ENCODE measurements at places on chromosomes 2 and 18. TPM values are rescaled to one million over a fixed set of nuclear protein-coding genes. Genes with fewer than 3 reads are reported as not detected.

DNA sequence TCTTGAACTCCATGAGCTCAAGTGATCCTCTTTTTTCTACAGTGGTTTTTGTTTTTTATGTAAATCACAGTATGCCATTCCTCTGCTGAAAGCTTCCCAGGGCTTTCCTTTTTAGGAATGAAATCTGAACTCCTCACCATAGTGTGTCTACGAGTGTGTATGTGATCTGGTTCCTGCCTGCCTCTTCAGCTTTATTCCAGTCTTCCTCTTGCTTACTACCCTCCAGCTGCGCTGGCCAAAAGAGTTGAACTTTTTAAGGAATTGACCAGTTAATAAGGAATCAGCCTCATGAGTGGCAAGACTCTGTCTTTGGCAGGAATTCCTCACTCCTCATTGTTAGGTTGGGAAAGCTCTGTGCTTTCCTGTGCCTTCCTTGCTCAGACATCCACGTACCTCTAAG lies 4.0 kb downstream of the CCT7 start:
- no peak for DNase-seq

GRCh38 chr2:136013136-136013685 lies 27.8 kb upstream of the DARS1 start:
- no peak for DNase-seq

C2orf72 gene
- polyA plus RNA-seq: 20.4 TPM

GRCh38 chr2:233764761-233765160 lies 4.7 kb downstream of the UGT1A1 start:
- no peak for DNase-seq

DNA sequence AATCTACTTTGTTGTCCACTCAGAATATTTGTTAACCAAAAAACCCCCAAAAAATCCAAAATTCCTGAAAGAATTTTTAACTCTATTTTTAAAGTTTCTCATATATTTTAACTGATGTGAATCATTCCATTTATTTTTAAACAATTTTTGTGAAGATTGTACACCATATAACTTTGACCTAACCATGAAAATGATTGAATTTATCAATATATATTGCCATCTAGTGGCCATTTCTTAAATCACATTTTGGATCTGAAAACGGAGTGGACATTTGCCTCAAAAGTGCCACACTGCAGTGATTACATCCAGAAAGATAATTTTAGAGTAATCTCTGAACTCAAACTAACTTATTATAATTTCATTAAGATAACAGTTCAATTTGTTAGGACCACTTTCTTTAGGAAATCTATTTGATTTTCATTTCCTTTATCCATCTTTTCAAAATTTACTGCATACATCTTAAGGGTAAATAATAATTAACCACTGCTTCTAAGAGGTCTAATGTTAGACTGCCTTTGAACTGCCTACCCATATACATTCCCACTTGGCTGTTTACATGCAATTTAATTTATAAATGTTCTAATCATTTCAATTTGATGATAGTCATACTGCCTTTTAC lies 71.1 kb downstream of the DSC3 start:
- no peak for DNase-seq

GRCh38 chr2:36805635-36806224 lies 109.2 kb downstream of the VIT start:
- no peak for DNase-seq

- no peak for DNase-seq
These were observed 61.5 kb upstream of the DOCK10 start for GRCh38 chr2:225103737-225104141.

DNA sequence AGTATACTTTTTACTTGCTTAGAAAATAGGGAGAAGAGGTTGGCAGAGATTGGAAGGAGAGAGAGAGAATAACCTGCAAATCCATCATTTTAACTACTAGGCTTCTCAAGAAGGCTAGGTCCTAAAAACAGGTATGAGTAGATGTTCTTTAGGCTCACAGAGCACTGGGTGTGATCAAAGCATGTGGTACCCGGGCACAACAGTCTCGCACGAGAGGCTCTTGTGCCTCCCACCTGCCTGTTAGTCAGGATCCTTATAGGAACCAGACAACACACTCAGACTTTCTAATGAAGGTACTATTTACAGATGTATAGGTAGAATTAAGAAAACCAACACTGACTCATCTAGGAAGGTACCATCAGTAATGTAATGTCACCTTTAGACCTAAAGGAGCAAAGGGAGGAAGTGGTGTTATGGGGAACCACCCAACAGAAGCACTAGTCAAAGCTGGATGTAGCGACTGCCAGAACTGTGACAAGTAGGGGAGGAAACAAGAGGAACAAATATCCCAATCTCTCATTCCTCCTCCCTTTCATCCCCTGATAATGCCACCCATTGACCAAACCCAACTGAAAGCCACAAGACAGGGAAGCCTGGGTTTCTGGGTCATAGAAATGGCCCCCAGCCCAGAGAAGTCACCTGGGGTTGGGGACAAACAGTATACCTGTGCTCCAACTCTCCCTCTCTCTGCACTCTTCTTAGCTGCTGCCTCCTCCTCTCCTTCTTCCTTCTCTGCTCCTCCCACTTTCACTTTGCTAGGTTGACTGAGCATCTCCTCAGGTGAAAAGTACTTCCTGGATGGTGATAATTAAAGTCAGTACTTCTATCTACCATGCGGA lies 16.0 kb upstream of the MARCHF4 start:
- no peak for DNase-seq

GRCh38 chr2:27914041-27914804 lies 23.7 kb downstream of the BABAM2 start:
- no peak for DNase-seq

- DNase-seq: no peak
These were observed 17.8 kb upstream of the DGKD start for GRCh38 chr2:233336541-233336940.

- DNase-seq: no peak
These were observed 1638.9 kb downstream of the LRP1B start for GRCh38 chr2:140491876-140492275.

GRCh38 chr2:84846741-84847142 lies 34.1 kb downstream of the TRABD2A start:
- no peak for DNase-seq

DNA sequence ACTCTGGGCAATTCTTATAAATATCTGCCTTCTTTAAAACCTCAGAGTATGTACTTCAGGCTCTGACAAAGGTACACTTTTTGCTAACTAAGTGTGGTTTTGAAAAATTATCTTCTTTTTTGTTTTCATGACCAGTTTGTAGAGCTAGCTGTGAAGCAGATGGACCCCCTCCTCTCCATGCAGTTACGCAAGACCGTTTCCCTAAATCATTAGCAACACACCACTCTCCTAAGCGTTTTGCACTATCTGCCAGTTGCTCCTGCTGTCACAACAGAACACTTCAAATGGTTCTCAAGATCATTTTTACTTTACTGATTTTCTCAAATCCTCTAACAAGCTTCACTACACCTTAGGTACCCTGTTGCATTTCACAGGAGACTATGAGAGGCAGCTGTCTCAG lies 53.3 kb downstream of the GULP1 start:
- DNase-seq: no peak

GRCh38 chr2:15918761-15919356 lies 21.5 kb upstream of the MYCN start:
- no peak for DNase-seq

Measured in sigmoid colon (tissue), 7 donors.